Lower leg skin (tissue), 4 donors: ENCODE measurements at places on chromosomes 2 and 18. TPM values are rescaled to one million over a fixed set of nuclear protein-coding genes. Genes with fewer than 3 reads are reported as not detected.

HOXD1 gene
- total RNA-seq, result 0.55 TPM

TRIM54 gene
- total RNA-seq, result not detected

MALT1 gene
- total RNA-seq, result 40.1 TPM

LGALSL gene
- total RNA-seq, result 231 TPM

C2orf72 gene
- 0.95 TPM for total RNA-seq

MC5R gene
- total RNA-seq, result not detected

DNAH7 gene
- total RNA-seq, result 0.34 TPM

SIX3 gene
- not detected for total RNA-seq

PER2 gene
- 15.9 TPM for total RNA-seq

RGPD5 gene
- total RNA-seq, result 14.2 TPM

DSC2 gene
- total RNA-seq, result 24.4 TPM

UGT1A8 gene
- total RNA-seq, result not detected

FOXD4L1 gene
- not detected for total RNA-seq

ST8SIA3 gene
- total RNA-seq, result not detected

IL1R1 gene
- total RNA-seq, result 45.8 TPM

GPR45 gene
- not detected for total RNA-seq

EFR3B gene
- 1.5 TPM for total RNA-seq

HNRNPA3 gene
- total RNA-seq, result 41.6 TPM

ALK gene
- total RNA-seq, result not detected

AGXT gene
- not detected for total RNA-seq

SUMO1 gene
- total RNA-seq, result 46.3 TPM

ERMN gene
- total RNA-seq, result not detected

TXNDC2 gene
- not detected for total RNA-seq

PLGLB1 gene
- total RNA-seq, result 0.75 TPM

CCDC121 gene
- 3.2 TPM for total RNA-seq

COA5 gene
- 31.3 TPM for total RNA-seq

SPEG gene
- 3.3 TPM for total RNA-seq

FABP1 gene
- total RNA-seq, result not detected

CDH20 gene
- 2.7 TPM for total RNA-seq

SERPINB5 gene
- total RNA-seq, result 327 TPM

SCYGR4 gene
- total RNA-seq, result not detected

NDC80 gene
- total RNA-seq, result 0.29 TPM

GDF7 gene
- total RNA-seq, result 2.7 TPM

IL36RN gene
- 51.0 TPM for total RNA-seq

ONECUT2 gene
- 0.08 TPM for total RNA-seq

SCN7A gene
- 7.3 TPM for total RNA-seq

AGBL5 gene
- total RNA-seq, result 16.9 TPM

AFF3 gene
- total RNA-seq, result 3.9 TPM

ALPP gene
- not detected for total RNA-seq

ATOH8 gene
- total RNA-seq, result 28.5 TPM

SPDYA gene
- total RNA-seq, result 0.95 TPM

SKA1 gene
- total RNA-seq, result 0.46 TPM

KCNK3 gene
- 0.42 TPM for total RNA-seq

PRSS56 gene
- not detected for total RNA-seq

ANO7 gene
- total RNA-seq, result 0.67 TPM
